CD8-positive, alpha-beta T cell (primary cell): ENCODE measurements at places on chromosomes 5 and 9.
A peak's percentile ranks its signal among the peaks of the same experiment; 100 is the strongest.

DNA sequence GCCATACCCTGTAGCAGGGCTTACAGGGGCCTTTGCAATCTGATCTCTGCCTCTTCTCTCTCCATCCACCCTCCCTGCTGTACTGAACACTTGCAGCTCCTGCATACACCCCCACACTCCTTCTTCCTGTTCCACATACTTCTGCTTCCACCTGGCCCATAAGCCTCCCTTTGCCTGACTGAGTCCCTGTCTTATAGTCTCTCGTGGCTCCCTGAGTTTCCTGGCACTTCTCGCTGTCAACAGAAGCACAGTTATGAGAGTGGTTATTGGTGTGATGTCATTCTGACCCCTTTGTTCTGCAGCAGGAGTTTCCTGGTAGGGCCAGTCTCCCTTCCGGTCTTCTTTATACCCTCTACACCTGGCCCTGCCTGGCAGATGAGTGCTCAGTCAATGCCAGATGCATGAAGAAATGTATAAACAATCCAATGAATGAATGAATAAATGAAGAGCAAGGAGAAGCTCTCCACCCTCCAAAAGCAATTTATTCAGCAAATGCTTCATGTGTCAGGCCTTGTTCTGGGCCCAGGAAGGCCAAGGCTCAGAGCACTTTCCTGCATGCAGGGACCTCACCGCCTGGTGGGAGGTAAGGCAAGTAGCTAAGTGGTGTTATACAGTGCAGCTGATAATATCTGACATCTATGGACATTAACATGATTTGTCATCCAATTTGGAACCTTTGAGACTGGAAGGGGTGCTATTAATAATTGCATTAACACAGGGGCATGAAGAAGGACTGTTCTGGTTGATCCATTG is 20.5 kb upstream of the CSF1R start:
- no peak for DNase-seq

DNA sequence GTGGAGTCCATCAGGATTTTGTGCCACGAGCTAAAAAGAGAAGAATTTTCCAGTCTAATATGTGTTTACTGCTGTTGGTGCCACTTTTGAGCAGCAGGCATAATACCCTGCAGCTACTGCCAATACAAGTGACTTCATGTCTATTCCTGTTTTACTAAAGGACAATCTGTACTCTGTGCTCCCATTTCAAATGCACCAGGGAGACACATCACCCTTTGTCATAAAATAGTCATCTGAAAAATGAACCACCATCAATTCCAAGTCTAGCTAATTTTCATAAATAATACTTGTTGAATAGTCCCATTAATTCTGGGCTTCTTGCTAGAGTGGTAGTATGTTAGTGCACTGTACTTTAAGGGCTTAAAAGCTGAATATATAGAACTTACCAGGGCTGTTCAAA is 8.9 kb upstream of the PKD2L2 start:
- no peak for DNase-seq

DNA sequence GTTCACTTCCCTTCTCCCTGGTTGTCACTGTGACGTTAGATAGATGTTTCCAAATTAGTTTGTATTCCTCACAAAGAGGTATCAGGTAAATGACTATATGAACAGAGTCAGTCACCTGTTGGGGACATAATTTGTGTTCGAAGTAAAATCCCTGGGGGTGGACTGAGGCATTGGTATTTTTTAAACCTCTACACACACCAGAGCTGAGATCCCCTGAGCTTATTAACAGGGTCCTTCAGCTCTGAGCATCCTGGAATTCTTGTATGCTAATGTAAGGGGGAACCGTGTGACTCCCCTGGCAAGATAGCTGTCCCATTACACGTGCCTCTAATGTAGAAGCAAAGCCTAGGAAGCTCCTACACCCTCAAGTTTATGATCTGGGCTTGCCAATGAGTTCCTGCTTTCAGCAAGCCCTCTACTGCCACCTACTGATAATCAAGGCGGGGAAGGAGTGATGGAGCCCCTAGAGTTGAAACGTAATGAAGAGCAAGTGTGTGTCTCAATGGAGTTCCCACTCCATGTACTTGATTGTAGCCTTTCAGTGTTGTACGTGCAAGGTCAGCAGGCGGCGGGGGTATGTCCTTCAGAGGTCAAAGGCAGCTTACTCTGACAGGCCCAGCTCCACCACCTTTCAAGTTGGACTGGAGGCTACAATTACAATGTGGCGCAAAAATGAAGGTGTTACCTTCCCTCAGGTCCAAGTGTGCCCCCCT is 14.4 kb downstream of the PRKACG start:
- DNase-seq, result peak; percentile 52

DNA sequence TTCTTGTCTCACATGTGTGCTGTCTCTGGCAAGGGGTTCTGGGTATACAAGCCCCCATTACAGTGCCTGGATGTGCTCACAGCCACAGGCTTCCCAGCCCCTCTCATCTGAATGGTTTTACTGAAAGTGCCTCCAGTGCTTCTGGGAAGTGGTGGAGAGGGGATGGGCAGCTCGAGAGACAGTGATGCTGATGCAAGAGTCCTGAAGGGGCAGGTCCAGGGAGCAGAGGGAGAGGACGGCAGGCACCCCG is 93.5 kb downstream of the PHF2 start:
- DNase-seq, result no peak

DNA sequence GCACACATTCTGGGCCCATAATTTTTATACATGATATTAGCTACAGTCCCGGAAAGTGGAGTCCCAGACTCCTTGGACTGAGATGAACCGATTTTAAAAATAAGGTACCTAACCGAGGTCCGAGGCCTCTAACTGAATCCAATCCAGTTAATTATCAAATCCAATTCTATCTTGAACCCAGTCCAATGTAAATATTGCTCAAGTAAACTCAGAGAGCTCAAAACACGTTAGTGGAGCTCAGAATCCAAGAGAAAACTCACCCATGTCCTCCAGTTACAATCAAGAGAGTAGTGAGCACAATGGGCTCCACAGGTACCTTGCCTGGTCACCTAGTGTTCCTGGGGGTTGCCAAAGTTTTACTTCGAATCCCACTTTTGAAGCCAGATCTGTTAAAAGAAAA is 37.9 kb upstream of the DIRAS2 start:
- no peak for DNase-seq

- DNase-seq, result peak; percentile 71
Measured at GRCh38 chr5:73387601-73388305, 60.8 kb downstream of the FOXD1 start.

- DNase-seq, result no peak
Measured at GRCh38 chr5:113150221-113150620, 173.6 kb downstream of the DCP2 start.

DNA sequence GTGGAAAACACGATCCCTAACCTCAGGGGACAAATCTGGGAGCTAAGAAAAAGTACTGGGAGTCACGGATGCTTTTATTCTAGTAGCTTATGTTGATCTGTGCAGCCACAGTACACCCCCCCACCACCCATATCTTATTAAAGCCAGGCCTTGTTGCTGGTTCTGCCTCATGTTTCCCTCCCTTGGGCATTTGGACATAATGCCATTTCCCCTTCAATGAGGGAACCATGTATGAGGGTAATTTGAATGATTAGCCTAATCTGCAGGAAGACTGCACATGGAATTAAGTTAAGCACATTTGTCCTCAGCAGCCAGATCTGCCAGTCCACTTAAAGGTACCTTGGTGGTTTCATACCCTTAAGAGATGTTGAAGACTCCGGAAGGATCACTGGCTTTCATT is 102.0 kb downstream of the ARHGAP26 start:
- no peak for DNase-seq

DNA sequence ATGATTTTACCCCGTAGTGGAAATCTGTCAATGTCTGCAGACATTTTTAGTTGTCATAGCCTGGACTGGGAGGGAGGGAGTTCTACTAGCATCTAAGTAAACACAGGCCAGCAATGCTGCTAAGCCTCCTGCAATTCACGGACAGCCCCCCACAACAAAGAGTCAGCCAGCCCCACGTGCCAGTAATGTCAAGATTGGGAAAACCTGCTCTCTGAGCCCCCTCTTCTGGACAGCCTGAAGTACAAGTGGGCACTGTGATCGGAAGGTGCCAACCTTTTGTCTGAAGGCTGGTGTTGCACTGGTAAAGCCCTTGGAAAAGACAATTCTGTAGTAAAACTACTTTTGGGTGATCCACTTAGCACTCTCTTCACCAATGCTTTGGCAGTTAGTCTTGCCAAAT is 154.5 kb downstream of the TARS1 start:
- DNase-seq, result no peak

- DNase-seq, result no peak
Measured at GRCh38 chr5:39171647-39172046, 47.7 kb downstream of the FYB1 start.

- DNase-seq, result no peak
Measured at GRCh38 chr5:145942749-145943148, 6.4 kb downstream of the SH3RF2 start.

DNA sequence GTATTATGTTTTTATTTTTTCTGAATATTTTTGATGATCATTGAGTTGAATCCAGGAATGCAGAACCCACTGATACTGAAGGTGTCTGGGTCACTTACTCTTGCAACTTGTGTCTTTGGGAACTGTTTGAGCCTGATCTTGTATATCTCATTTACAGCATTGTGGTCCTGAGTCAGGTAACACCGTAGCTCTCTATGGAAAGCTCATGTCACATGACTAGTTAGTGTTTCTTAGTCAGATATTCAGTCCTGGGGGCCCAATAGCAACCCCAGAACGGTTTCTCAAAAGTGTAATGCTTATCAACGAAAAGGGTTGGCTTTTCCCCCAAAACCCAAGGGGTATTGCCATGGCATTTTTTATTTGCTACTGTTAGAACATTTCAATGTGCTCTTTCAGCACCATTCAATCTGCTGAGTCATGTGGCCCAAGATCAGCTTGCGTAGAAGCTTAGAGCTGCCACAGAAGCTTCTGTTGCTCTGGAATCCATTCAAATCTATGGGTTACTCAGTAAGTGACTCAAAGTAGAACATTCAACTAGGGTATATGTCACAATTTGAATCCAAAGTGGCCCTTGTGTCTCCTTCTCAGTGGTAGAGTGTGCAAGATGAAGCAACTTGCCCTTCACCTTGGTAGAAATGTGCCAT is 12.1 kb upstream of the PTAR1 start:
- DNase-seq, result no peak

- DNase-seq, result no peak
Measured at GRCh38 chr9:8868632-8869031, 1069.1 kb upstream of the DMAC1 start.

DNA sequence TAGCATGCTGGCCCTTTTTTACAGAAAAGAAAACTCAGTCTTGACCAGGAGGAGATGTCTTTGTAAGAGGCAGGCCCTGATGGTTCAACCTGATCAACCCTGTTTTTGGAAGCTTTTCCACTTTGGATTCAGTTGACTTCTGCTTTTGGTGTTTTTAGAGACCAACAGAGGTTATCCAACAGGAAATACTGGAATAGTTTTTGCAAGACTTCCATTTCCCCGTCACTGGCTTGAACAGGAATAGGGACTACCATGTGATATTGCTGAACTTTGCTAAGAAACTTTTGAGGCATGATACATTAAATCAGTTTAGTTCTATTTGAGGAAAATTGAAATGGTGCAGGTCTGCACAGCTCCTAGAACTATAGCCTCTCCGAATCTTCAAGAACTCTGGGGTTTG is 17.1 kb upstream of the DAB2 start:
- DNase-seq, result no peak

- no peak for DNase-seq
Measured at GRCh38 chr9:121852651-121853616, 201.5 kb downstream of the DAB2IP start.

GRCh38 chr5:56607551-56607950 is 207.8 kb upstream of the MAP3K1 start:
- no peak for DNase-seq

GRCh38 chr5:180026320-180026719 is 45.2 kb downstream of the RNF130 start:
- no peak for DNase-seq

- no peak for DNase-seq
Measured at GRCh38 chr9:126615245-126615790, 1.6 kb downstream of the LMX1B start.

- no peak for DNase-seq
Measured at GRCh38 chr5:6711409-6712141, 1.7 kb upstream of the TENT4A start.
